Airway epithelial cell (primary cell): ENCODE measurements at places on chromosomes 16 and 17. TPM values are rescaled to one million over a fixed set of nuclear protein-coding genes. Genes with fewer than 3 reads are reported as not detected.

Gene DPEP3
- not detected in 2 replicates for total RNA-seq

Gene ABCA9
- under 0.01 TPM in 1 of 2 replicates, not detected in the other for total RNA-seq

Gene HEATR9
- not detected in 2 replicates for total RNA-seq

Gene ACSM2B
- not detected in 2 replicates for total RNA-seq

Gene ITGAD
- total RNA-seq, result not detected in 2 replicates

Gene PRSS8
- total RNA-seq, result 80.0 and 81.1 TPM in 2 replicates

Gene TBC1D16
- 16.3 and 22.1 TPM in 2 replicates for total RNA-seq

Gene OR1F1
- 0.78 TPM in 1 of 2 replicates, not detected in the other for total RNA-seq

Gene ABCC12
- total RNA-seq, result not detected in 2 replicates

Gene CASKIN2
- 10.4 and 15.6 TPM in 2 replicates for total RNA-seq

Gene ASPA
- not detected in 2 replicates for total RNA-seq

Gene EVPLL
- total RNA-seq, result 1.8 and 1.9 TPM in 2 replicates

Gene GPR142
- total RNA-seq, result not detected in 2 replicates

Gene GPR139
- not detected in 2 replicates for total RNA-seq

Gene MRTFB
- 5.8 and 14.9 TPM in 2 replicates for total RNA-seq

Gene IGF2BP1
- total RNA-seq, result 3.4 and 4.4 TPM in 2 replicates

Gene SLFN12L
- total RNA-seq, result 0.88 TPM in 1 of 2 replicates, not detected in the other

Gene TM4SF5
- total RNA-seq, result not detected in 2 replicates

Gene THUMPD1
- 23.3 and 43.2 TPM in 2 replicates for total RNA-seq

Gene MVD
- total RNA-seq, result 198 and 203 TPM in 2 replicates

Gene TBC1D3
- not detected in 2 replicates for total RNA-seq

Gene KRTAP2-2
- total RNA-seq, result not detected in 2 replicates

Gene TMEM238L
- not detected in 2 replicates for total RNA-seq

Gene SRP68
- total RNA-seq, result 39.3 and 53.4 TPM in 2 replicates

Gene NPB
- 3.0 TPM in 1 of 2 replicates, not detected in the other for total RNA-seq

Gene SLC9A5
- 0.74 and 0.78 TPM in 2 replicates for total RNA-seq

Gene MT1G
- total RNA-seq, result 1.1 TPM in 1 of 2 replicates, not detected in the other

Gene ZG16
- total RNA-seq, result not detected in 2 replicates

Gene CTRB2
- total RNA-seq, result not detected in 2 replicates

Gene TMC8
- 0.46 and 0.85 TPM in 2 replicates for total RNA-seq

Gene KARS1
- total RNA-seq, result 176 and 180 TPM in 2 replicates

Gene TRPV2
- total RNA-seq, result 2.9 and 3.9 TPM in 2 replicates

Gene FNDC8
- not detected in 2 replicates for total RNA-seq

Gene TAT
- total RNA-seq, result not detected in 2 replicates

Gene NPTX1
- not detected in 2 replicates for total RNA-seq

Gene CTRL
- 1.5 TPM in 1 of 2 replicates, not detected in the other for total RNA-seq

Gene ZNF624
- total RNA-seq, result 1.8 and 3.5 TPM in 2 replicates

Gene CD300H
- 0.46 TPM in 1 of 2 replicates, not detected in the other for total RNA-seq

Gene PRAC2
- not detected in 2 replicates for total RNA-seq
